Mononuclear cell (primary cell): ENCODE measurements at places on chromosomes 13 and 19. TPM values are rescaled to one million over a fixed set of nuclear protein-coding genes. Genes with fewer than 3 reads are reported as not detected.

The SHFL gene
- total RNA-seq: 28.0 TPM

The LYPD3 gene
- total RNA-seq: 3.5 TPM

The SMIM44 gene
- not detected for total RNA-seq

The MAP1S gene
- total RNA-seq: 18.8 TPM

The ZNF331 gene
- total RNA-seq: 177 TPM

The GNG8 gene
- total RNA-seq: not detected

The ZNF837 gene
- 0.84 TPM for total RNA-seq

The THSD8 gene
- not detected for total RNA-seq

The REXO1 gene
- total RNA-seq: 66.2 TPM
